Activated T-cell treated with anti-CD3 and anti-CD28 coated beads, Interleukin-2, amount 50 U/mL, for 1 hour (primary cell): ENCODE measurements at places on chromosomes 16 and 17.

- DNase-seq, result no peak
Measured at GRCh38 chr16:67039260-67040020, 10.5 kb downstream of the CBFB start.

DNA sequence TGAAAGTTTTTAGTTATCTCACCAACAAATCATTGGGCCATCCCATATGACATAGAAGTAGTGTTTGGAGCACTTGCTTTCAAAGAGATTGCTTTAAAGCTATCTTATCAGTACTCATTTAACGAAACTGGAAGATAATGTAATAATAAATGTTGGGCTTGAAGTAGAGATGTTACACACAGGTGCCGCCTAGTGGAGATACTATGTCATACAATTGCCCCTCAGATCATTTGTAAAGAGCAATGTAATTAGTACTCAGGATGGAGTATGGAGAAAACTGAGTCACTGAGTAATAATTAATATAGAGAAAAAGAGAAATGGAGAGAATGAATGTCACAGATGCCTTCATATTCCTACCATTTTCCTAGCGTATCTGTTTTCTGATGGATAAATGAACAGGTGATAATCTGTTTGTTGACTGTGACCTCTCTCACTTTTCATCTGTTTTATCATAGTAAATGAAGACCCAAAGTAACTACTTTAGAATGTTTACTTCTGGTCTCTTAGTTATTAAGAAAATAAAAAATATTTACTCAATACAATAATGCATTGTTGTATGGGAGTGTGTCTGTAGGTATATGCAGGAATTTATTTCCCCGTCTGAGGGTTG is 80.4 kb downstream of the EFCAB5 start:
- DNase-seq, result no peak

DNA sequence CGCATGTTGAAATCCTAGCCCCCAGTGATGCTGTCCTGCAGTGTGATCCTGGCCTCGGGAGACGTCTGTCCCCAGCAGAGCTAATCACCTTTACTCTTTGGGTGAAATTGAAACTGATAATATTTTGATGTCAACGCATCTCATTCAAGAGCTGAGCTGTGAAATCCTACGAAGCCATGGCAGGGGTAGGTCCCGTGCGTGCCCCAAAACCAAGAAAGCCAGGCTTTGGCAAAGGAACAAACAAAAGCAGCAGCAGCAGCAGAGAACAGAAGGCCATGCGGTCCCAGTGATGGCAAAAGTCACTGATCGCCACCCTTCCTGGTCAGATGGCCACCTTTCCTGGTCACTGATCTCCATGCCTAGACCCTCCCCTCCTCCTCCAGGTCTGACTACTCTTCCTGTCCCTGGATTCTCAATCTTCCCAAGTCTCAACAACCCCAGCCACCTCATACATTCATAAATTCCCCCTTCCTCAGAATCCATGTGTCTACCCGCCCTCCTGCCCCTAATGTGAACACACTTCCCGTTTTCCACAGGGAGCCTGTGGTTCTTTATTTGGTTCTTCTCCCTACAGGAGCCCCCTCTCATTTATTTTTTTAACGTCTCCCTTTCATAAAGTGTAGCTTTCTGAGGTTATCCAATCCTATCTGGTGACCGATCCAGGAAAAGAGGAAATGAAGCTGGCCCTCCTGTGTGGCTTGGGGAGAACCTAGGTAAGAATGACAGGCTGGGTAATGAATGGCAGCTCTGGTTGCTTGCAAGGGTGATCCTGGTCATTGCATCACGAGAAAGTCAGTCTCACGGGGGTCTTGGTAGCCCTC is 50.3 kb downstream of the CPPED1 start:
- no peak for DNase-seq

DNA sequence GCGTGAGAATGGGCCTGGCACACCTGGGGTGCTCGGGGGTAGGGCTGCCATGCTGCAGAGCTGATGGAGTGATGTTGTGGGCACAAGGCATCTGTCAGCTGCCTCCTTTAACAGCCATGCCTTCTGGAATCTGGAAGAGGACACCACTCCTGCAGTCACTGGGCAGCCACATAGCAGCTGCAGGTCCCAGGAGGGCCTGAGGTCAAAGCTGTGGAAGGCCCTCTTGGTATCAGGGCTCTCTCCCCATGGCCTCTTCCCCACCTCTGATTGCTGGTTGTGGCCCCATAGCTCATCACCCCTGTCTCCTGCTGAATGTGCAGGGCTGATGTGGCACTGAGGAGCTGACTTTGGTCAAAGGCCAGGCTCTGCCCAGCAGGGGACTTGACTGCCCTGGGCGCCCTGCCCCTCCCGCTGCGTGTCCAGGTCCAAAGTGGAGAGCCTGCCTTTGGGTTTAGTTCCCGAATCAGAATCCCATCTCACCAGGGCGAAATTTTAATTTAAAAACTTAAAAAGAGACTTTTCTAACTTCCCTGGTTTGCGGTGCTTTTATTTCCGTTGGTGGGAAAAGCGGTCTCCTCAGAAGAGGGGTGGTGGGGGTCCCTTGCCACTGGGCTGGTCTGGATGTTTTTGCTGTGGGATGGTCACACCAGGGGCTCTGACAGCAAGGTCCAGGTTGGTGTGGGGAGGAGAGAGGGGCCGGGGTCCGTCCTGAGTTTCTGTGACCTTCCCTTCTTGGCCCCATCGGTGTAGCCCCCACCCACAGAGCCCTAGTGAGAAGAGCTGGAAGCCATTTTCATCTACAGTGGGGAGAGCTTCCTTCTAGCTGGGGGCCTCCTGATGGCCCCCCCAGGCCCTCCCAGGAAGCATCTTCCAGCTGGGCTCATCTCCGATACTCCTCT is 5.9 kb downstream of the UBALD2 start:
- DNase-seq, result no peak

DNA sequence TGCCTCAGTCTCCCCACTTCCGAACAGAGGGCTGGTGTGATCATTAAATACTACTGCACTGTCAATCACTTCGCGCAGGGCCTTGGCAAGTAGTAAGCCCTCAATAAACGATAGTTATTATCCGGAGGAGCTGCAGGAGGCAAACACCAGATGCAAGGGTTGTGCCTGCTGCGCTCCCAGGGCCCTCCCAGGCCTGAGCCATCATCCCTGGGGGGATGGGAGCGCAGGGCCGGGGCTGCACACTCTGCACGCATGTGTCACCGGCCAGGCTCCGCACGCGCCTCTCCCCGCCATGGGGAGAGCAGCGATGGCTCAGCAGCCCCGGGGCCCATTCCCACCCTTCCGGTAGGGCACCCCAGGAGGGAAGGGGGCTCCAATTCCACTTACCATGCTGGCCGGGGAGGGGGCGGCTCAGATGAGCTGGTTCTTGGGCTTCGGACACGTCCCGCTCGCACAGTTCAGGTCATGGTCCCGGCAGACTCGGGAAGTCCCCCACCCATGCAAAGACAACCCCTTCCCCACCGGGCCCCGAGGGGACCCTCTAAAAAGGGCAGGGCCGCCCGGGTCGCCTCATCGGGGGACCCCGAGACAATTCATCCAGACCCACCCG is 681 bp downstream of the XPO6 start:
- peak; percentile 73 for DNase-seq

DNA sequence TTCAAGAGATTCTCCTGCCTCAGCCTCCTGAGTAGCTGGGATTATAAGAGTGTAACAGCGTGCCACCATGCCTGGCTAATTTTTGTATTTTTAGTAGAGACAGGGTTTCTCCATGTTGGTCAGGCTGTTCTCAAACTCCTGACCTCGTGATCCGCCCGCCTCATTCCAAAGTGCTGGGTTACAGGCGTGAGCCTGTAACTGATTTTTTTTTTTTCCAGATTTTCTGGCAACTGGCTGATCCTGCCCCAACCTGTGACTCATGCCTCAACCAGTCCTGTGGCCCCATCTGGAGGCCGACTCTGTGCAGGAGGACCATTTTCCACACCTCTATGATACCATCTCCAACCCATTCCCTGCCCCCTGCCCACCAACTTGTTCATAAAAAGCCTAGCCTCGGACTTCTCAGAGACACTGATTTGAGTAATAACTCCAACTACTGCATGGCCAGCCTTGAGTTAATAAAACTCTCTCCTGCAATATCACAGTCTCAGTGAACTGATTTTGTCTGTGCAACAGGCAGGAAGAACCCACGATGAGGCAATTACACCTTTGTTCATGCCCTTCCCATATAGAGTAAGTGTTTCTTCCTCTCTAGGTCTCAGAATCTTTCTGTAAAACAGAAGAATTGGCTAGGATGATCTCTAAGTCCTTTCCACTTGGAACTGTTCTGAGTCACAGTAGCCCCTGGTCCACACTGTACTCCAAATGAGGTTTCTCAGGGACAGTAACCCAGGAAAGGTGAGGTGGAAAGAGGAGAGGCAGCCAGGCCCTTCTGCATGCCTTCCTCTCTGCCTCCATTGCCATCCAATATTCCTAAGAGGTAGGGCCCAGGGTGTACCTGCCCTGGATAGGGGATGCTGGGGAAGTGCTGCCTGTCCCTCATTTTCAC is 8.8 kb upstream of the CNOT1 start:
- no peak for DNase-seq

DNA sequence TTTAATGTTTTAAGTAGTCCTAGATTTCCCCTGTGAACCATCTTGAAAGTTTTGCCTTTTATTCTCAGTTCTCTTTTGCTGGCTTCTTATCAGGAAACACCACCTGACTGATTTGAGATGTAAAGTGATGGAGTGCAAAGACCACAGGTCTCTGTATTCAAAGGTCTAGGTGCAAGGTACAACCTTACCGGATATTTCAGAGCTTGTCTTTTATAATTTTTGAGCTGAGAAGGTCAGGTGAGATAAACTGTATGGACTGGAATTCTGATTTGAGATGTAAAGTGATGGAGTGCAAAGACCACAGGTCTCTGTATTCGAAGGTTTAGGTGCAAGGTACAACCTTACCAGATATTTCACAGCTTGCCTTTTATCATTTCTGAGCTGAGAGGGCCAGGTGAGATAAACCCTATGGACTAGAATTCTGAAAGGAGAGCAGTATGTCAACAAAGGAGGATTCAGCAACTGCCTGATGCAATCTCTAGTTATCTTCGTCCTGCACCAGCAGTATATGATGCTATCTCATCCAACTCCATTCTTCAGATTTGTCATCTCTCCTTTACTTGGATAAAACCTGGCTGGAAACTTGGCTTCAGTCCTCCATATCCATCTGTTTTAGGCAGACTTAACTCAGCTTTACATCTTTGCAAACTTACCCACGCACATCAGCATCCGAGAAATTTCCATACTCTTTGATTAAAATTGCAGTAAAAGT is 64.3 kb downstream of the CENPV start:
- no peak for DNase-seq

DNA sequence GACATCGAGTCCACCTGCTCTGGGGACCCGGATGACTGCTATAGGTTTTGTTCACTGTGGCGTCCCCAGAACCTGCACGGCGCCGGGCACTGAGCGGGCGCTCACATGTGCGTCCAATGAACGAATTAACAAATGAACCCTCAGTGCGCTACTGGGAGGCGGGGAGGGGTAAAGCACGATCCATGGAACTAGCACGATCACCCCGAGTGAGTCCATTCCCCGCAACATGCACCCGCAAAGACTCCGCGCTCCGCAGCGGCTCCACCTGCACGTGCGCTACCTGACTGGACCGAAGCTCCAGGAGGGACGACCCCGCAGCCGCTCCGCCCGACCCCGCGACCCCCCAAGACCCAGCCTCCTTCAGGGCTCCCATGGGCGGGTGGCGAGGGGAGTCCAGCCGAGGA is 491 bp downstream of the TRAP1 start:
- no peak for DNase-seq

- no peak for DNase-seq
Measured at GRCh38 chr17:64622931-64623654, 39.0 kb downstream of the SMURF2 start.

GRCh38 chr17:59725691-59726090 is 18.2 kb downstream of the VMP1 start:
- no peak for DNase-seq

GRCh38 chr17:32772453-32773025 is 104.4 kb downstream of the MYO1D start:
- DNase-seq, result no peak

- no peak for DNase-seq
Measured at GRCh38 chr17:16377941-16378341, 3.0 kb upstream of the UBB start.

GRCh38 chr17:4565209-4566141 is 5.1 kb upstream of the GGT6 start:
- peak; percentile 46 for DNase-seq

- DNase-seq, result no peak
Measured at GRCh38 chr17:70644096-70644495, 474.8 kb downstream of the KCNJ2 start.

DNA sequence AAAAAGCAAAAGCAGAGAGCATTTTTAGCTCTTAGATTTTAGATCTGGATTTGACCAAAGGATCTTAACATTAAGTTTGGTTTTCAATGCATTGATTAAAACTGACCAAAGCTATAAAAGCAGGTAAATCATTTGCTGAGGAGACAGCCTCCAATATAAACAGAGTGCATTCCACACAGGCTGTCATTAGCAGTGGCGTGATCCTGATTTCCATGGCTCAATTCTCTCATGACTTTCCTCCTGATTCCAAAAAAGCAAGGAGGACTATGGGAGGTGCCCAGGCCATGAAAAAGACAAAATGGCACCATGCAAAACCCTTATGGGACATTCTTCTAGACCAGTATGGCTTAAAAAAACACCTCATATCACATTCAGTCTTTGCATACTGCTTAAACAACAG is 53.5 kb downstream of the PARN start:
- DNase-seq, result no peak

- no peak for DNase-seq
Measured at GRCh38 chr17:58694302-58694701, 1.9 kb downstream of the RAD51C start.

DNA sequence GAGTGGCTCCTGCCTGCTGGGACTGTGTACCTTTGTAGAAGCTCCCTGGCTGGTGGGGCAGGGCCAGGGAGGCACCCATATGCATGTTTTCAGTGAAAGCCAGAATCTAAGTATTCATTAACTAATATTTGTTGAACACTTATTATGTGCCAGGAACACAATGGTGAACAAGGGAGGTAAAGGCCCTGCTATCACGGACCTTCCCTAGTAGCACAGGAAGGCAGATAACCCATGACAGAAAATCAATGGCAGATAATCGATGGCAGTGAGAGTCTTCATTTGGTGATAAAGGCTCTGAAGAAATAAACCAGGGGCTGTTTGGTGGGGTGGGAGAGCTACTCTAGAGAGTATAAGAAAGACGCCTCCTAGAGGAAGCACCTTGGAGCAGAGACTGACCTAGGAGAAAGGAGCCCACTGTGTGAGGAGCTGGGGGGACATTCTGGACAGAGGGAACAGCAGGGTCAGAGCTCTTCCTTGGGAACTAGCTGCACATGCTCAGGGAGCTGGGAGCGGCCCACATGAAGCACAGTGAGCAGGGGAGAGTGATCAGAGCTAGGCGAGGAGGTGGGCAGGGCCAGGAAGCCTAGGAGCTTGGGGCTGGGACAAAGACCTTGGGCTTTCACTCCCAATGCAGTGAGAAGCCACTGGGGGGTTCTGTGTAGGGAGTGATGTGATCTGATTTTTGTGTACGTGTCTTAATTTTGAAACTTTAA is 78.5 kb downstream of the SPECC1 start:
- DNase-seq, result no peak
